ENCODE measurements at places on chromosomes 5 and 9.
A peak's percentile ranks its signal among the peaks of the same experiment; 100 is the strongest.

GRCh38 chr5:100905259-100905914 is 2.3 kb upstream of the ST8SIA4 start:
- DNase-seq, result peak; percentile 2

GRCh38 chr5:72634444-72634843 is 127.2 kb upstream of the ZNF366 start:
- DNase-seq, result no peak

- DNase-seq, result no peak
Measured at GRCh38 chr9:93301911-93302541, 118.1 kb downstream of the WNK2 start.

GRCh38 chr5:10220248-10220647 is 29.4 kb downstream of the ATPSCKMT start:
- no peak for DNase-seq

DNA sequence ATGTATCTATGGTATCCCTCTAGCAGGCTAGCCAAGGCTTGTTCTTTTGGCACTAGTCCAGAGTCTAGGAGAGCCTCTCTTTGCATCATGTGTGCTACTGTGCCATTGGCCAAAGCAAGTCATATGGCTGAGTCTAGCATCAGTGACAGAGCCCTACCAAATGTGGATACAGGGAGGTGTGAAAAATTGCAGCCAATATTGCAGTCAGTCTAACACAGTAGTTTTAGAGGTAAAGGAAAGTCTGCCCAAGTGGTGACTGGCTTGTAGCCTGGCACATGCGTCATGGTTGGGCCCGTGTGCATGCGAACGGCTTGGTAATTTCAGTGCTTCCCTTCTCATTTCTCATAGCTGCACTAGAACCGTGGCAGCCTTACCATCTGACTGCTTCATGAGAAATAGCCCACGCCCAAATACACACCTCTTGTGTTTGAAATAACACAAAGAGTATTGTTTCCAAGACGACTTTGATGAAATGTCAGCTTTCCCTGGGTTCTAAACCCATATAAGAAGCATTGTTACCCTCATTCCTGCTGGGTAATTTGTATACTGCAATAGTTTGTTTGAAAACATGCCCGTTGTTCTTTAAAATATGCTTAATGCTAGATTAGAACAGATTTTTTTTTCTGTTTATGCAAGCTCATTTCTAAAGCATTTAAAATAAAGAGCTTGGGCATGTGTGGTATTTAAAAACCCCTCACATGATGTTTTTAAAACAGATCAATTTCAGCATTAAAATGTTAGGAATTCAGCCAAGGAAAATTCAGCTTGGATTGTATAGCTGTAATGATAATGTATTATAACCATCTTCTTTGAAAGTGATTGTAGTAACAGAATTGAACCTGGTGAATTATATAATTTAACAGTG is 113.2 kb downstream of the TLE4 start:
- DNase-seq, result no peak

Data from SHP77 (cell line).